Stimulated activated naive CD4-positive, alpha-beta T cell (primary cell): ENCODE measurements at places on chromosomes 7 and 10.

GRCh38 chr10:86699991-86700840 is 31.9 kb downstream of the LDB3 start:
- DNase-seq, result no peak

GRCh38 chr7:601036-601594 is 81.5 kb upstream of the PDGFA start:
- no peak for DNase-seq

GRCh38 chr7:31550432-31550831 is 36.5 kb downstream of the ITPRID1 start:
- DNase-seq, result no peak

GRCh38 chr10:43120929-43121314 is 17.3 kb upstream of the CSGALNACT2 start:
- DNase-seq, result peak; percentile 22

DNA sequence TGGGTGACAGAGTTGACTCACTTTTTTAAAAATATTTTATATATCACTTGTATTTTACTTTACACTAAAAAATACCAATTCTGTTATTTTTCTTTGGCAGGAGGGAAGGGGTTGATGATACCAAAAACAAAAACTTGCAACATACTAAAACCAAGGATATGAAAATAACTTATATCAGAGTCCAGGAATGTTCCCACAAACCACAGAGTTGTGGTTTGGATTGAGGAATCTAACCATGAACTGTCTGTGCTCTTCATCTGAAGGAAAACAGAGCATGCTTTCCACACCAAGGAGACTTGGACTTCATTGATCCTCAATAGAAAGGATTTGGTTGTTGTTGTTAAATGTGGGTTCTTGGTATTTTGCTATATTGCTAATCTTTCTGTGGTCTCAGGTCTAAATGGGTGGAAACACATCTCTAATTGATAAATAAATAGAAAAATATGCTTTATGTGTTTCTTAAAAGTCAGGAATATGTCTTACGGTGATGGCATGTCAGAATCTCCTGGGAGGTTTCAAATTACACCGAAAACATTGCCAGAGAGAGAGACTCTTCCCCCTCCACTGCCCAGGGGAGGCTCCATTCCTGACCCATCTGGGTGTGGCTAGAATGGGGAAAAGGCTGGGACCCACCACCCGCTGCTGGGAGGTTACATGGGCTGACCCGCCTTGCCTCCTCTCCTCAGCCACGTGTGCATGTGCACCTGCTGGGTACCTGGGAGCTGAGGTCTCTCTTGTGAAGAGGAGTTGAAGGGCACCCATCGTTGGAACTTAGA is 46.9 kb upstream of the STK17A start:
- no peak for DNase-seq

GRCh38 chr7:102072636-102073209 is 213.9 kb upstream of the SH2B2 start:
- DNase-seq, result no peak

DNA sequence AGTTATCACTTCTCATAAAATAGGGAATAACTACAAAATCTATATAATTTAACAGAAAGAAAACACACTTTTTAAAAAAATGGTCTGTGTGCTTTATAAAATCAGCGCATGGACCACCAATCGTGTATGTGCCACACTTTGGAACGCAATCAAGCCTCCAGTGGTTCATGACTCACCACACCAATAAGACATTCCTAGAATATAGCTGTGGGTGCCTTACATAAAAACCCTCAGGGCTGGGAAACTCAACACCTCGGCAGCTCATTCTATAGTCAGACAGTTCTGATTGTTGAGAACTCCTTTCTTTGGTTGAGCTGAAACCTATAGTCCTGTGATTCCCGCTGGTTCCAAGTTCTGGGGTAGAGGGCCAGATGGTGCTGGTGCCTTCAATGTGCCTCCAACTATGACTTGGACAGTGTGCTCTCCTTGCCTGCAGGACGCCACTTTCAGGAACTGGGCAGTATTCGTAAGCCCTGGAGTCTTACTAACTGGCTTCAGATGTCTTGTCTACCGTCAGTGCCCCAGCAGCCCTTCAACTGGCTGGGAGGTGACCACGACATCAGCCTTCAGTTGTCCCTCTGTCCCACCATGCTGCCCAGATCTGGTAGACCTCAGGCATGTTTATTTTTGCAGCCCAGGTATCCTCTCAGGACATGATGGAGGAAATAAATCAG is 135.7 kb upstream of the GDF10 start:
- DNase-seq, result no peak

DNA sequence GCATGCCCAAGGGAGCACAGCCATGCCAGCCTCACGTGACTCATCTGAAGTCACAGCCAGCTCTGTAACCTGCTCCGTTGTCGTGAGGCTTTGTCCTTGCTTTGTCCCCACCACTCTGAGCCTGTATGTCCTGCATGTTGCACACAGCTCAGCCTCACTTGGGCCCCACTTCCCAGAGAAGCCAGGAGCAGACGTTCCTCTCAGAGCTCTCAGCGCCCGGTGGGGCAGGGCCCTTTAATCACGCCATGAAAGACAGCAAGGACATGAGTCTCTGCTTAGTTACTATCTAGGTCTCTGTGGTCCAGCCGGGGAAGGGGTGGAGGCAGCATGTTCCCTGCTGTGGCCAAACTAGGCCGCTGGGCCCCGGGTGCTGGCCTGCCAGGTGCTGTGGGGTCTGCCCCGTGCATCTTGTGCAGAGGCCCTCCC is 127.4 kb upstream of the FAM20C start:
- DNase-seq, result no peak

DNA sequence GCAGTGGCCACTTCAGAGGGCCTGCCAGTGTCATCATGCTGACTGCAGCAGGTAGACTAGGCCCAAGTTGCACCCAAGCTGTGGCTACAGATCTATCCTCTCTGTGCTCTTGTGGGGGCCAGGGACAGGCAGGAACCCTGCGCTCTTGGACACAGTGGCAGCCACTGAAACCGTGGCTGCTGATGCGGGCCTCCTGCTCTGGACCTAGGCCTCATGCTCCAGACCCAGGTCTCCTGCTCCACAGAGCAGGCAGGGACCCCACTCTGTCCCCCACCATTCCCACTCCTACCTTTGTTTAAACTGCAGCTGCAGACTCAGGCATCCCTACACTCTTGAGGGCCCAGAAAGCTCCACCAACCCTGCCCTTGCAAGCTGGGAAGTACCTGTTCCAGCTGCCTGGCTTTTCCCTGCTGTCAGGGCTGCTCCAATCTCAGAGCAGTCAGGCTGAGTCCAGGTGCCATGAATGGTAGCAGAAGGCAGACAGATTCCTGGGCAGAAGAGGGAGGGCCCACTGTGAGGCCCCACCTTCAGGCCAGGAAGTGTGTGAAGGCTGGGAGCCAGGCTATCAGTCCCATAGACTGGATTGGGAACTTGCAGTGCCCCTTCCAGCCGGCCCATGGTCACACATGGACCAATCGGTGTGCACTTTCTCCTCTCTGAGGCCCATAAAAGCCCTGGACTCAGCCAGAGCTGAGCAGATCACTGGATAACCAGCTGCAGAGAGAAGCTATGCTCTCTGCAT is 634.0 kb upstream of the SEMA3D start:
- DNase-seq, result no peak

DNA sequence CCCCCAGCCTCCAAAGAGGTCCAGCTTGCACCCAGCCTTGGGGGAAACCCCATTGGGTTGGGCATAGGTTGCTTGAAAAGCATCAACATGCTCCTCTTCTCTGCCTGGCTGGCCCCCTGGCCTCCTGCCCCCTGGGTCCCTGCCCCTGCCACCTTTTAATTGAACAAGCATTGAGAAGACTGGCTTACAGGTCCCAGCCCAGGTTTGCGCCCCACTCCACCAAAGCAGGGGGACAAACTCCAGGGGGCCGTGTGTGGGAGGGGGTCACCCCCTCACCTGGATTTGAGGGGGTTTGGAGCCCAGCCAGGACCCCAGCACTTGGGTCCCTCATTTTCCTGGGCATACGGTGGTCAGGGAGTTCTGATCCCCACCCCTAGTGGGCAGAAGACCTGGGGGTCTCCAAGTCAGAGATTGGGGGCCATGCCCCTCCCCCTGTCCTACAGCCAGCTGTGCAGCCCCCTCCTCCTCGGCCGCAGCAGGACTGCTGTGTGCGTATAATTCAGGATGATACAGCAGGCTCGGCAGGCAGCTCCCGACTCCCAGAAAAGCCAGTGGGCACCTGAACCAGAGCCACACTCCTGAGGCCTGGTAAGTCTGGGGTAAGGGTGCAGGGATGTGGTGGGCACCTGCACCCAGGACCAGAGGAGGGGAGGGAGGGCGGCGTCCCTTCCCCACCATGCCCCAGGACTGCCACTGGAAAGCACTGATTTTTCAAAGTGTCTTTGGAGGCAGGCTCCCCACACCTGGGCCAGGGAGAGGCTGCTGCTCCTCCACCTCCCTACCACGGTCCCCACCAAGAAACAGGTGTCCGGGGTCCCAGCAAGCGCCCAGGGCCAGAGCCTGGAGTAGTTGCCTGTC is 1.7 kb downstream of the ELFN1 start:
- DNase-seq, result no peak

- DNase-seq, result no peak
Measured at GRCh38 chr7:77426052-77426404, 9.9 kb upstream of the GSAP start.

- no peak for DNase-seq
Measured at GRCh38 chr7:8064828-8065227, 96.2 kb downstream of the GLCCI1 start.

DNA sequence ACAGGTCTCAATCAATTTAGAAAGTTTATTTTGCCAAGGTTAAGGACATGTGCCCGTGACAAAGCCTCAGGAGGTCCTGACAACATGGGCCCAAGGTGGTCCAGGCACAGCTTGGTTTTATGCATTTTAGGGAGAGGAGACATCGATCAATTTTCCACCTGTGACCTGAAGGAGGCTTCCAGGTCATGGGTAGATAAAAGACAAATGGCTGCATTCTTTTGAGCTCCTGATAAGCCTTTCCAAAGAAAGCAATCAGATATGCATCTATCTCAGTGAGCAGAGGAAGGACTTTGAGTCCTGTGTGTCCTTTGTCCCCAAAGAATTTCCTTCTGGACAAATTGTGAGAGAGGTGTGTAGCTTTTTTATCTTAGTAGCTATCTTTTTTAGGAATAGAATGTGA is 15.8 kb downstream of the LRRC72 start:
- DNase-seq, result no peak

- DNase-seq, result no peak
Measured at GRCh38 chr10:53744746-53745145, 972.2 kb upstream of the MBL2 start.

GRCh38 chr7:1925973-1926907 is 256.2 kb downstream of the ELFN1 start:
- DNase-seq, result peak; percentile 25

DNA sequence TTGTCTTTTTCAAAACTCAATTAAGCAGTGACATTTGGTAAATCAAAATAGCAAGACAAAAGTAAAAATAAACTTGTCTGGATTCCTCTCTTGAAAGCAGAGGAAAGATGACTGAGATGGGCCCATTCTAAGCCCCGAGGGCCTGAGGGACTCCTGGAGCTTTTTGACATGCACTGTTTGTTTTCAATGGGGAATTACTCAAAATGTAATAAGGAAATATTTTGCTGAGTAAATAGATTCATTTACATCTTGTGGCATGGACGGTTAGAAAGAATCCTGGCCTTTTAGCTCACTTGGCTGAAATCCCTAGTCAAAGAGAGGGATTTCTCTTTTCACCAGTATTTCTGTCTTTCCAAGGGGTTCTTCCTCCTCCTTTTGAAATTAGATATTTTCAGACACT is 108.0 kb downstream of the MKX start:
- no peak for DNase-seq

DNA sequence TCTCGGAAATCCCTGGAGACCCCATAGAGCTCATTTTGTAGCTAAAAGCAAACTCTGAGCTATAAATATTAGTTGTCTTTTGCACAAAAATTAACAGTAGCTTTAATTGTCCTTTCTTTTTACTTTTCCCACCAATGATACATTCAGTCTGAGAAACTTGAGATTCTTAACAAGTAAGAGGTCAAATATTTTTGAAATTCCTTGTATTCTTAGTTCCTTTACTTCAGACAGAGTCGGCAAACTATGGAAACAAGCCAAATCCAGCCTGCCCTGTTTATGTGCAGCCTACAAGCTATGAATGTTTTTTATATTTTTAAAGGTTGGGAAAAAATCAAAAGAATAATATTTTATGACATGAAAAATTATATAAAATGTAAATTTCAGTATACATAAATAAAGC is 146.6 kb downstream of the CTNNA3 start:
- no peak for DNase-seq

DNA sequence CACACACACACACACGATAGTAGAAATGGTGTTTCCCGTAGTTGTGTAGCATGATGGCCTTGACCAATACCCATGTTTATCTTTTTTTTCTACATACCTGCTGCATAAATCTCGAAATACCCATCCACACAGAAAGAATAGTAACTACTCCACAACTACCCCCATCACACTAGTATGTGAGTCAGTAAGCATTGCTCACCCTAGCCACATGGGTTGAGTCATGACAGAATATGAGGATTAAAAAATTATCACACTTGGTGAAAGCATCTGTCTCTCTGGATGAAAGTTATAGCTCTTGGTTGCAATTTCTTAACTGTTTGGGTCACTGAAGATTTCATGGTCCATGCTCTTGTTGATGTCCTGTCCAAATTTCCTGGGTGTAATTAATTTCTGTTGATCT is 103.4 kb upstream of the MDFIC start:
- DNase-seq, result no peak

DNA sequence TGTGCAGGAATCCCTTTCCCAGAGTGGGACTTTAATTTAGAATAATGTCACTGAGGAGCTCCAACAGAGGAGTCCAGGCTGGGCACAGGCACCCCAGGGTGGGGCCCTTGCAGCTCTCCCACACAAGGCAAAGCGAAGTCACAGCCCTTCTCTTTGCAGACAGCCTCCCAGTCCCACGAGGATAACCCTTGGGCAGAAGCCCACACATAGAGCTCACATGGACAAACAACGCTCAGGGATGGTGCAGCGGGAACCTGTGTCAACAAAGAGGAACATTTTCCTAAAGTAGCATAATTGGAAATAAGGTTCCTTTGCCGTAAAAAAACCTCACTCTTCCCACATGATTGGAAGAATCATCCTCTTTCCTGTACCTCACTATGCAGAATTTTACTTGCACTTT is 29.3 kb upstream of the GGCT start:
- no peak for DNase-seq

- no peak for DNase-seq
Measured at GRCh38 chr7:42900842-42901241, 11.0 kb downstream of the C7orf25 start.
